ENCODE measurements at places on chromosomes 1 and 21.

DNA sequence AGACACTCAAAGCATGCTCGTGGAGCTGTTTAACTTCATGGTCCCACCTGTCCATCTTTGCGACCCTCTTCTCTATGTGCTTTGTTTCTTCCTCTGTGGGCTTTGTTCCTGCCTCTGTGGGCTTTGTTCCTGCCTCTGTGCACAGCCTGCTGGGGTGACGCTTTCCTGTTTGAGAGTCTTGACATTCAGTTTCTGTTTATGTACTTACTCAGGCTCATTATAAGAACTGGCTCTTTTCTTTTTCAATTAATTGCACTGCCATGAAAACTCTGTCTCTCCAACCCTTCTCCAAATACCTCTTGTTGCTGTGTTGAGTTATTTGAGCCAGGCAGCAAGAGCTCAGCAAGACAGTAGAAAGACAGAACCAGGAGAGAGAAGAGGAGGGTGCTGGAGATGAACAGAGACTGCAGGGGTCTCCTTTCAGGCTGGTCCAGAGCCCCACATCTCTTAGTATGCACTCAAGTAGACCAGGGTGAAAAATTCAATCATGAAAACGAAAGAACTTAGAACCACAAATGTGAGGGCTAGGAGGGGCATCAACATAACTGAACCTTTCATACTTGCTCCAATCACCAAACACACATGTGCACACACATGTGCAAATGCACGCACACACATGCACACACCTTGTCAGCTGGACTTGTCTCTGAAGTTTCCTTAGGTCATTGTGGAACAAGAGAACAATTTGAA is 88.3 kb upstream of the SGIP1 start:
- DNase-seq: peak; percentile 70

DNA sequence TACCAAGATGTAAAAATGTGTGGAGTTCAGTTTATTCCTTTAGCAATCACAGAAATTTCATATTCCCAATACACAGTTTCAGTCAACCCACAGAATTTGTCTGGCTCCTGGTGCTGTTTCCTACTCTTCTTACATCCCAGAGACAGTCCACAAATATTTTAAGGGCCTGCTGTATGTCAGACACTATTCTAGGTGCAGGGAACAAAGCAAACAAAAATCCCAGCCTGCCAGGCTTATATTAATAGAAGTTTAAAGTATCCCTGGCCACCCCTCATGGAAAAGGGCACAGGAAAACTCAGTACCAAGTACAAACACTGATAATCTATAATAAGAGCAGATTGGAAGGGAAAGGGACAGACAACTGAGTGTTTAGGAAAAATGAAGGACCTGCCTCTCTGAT is 194.8 kb downstream of the ZP4 start:
- DNase-seq: no peak

- DNase-seq: no peak
Observed at GRCh38 chr1:221925947-221926346, 184.1 kb upstream of the DUSP10 start.

DNA sequence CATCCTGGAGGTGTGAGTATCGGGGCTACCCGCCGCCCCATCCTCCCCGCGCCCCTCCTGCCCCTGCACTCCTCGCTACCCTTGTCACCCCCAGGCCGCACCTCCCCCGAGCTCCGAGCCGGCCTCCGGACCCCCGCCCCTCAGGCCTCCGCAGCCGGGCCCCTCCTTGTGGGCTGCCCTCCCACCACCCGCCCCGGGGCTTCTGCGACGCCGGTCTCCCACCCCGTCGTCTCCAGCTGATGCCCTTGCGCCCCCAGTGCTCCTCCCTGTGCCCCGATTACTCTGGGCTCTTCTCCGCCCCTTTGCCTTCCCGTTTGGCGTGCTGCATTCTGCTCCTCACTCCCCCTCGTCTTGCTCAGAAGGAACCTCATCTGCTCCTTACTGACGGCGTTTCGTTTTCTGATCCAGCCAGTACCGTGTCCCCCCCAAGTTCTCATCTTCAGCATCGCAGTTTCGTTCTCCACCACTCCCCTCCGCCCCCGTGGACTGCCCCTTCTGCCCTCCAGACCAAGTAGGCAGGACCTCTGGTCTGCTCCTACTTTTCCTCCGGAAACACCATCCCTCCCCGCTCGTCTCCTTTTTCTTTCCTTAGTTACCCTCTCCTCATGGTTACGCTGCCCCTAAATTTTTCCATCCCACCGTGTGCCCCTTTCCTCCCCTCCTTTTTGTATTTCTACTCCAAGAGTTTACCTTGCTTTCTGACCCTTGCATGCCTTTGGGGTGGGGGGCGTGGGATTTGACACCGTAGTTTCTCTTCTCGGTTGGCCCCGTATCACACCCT is 841 bp downstream of the SNX27 start:
- DNase-seq: no peak

- DNase-seq: no peak
Observed at GRCh38 chr1:11071463-11072215, 11.8 kb upstream of the SRM start.

GRCh38 chr1:233394860-233395717 is 67.6 kb downstream of the MAP3K21 start:
- peak; percentile 9 for DNase-seq

DNA sequence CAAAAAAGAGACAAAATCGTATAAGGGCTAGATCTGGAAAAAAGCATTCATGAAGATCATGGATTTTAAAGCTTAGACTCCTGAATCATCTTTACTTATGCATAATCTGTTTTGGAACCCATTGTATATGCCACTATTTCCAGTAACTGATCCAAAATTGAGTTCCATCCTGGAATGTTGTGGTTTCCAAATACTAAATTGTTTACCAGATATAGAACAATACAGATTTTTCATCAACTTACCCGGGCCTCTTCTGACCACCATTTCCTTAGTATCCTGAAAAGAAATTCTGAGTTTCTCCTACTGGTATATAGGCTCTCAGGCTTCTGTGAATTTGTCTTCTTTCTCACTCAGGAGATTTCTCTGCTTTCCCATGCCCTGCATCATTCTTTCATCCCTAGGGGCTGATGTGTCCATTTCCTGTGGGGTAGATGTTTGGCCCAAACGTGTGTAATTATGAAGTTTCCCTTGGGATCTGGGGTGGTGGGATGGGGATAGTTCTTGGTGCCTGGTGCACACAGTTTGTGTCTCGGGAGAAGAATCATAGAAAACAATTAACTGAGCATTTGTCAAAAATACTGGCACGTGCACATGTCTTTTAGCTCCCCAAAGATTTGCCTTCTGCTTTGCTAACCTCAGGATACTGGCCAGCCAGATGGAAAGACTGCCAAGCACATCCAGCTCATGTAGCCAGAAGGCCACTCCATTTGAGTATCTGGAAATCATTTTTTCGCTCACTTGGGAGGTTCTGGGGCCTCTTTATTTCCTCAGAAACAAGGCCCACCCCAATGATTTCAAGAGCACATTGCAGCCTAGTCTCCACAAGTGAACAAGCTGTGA is 127.8 kb downstream of the NTMT2 start:
- no peak for DNase-seq

DNA sequence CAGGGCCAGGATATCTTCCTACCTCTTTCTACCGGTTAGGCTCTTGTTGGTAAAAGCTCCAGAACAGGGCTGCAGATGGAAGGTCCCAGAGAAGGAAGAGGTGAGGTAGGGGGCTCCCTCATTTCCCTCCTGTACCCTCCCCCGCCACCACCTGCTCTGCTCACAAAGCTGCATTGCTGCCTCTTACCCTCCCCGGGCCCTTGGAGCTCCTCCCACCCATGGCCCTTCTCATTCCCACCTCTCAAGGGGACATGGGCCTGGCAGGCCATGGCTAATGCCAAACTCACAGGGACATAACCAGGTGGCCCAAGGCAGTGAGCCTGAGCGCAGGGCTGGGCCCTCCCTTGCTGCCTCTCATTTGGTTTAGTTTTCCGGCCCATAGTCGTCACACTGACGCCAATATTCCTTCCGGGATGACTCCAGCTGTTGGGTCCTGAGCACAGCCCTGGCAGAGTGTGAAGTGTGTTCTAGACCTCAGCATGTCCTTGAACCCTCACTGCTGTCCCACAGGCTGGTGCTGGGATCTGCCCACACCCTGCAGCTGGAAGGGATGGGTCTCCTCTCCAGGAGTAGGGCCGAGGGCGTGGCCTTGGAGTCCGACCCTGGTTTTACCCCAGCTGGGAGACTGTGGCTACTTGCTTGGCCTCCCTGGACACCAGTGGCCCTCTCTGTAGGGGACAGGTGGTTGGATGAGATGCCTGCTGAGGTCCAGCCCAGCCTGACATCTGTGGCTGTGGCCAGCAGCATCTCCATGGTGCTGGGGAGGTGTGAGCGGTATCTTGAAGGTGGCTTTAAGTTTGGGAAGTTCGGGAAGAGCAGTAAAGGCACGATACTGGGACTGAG is 104.6 kb downstream of the ARHGEF10L start:
- no peak for DNase-seq

DNA sequence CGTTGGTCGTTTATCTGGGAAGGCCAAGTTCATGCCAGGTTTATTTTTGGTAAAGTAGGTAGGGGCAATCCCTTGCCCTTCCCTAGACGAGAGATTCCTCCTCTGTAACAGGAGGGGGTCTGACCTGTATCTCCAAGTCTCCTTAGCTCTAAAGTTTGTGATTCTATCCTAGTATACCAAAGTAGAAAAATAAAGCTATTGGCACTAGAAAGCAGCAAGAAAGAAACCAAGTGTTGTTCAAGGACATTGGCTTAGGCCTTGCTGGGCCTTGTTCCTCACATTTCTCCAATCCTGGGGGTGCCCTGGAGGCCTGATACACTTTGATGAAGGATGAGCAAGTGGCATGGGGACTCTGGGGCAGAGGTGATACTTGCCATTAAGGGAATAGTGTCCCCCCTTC is 814 bp downstream of the MTARC2 start:
- DNase-seq: no peak

GRCh38 chr1:19567041-19567440 is 77.1 kb upstream of the NBL1 start:
- DNase-seq: no peak

- no peak for DNase-seq
Observed at GRCh38 chr1:68201546-68202238, 30.6 kb downstream of the WLS start.

DNA sequence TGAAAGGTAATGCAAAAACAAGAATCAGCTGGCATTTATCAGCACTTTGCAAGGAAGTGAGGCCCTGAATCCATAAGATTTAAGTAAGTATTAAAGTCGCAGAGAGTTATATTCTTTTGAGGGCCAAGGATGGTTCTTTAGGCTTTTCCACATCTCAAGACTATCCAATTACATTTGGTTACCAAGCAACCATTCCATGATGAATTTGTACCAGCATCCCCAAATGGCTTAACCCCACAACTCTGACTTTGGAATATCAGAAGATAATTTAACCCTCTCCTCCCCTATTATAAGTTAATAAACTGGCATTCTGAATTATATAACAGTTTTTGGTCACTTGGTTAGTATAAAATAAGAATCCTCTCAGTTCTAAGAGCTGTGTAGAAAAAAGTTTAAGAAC is 2.8 kb downstream of the PHTF1 start:
- DNase-seq: no peak

DNA sequence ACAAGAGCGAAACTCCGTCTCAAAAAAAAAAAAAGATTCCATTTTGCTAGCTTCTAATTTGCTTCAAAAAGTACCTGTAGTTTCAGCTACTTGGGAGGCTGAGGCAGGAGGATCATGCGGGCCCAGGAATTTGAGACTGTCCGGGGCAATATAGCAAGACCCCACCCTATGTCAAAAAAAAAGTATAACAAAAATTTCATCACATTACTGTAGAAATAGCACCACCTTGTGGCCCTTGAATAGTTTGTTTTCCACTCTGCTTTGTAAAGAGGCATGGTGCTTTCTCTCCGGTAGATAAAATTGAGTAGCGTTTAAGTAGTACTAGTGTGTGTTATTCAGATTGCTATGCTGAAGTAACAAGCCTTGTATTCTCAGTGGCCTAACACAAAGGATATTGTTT is 18.2 kb upstream of the MSTO1 start:
- peak; percentile 15 for DNase-seq

DNA sequence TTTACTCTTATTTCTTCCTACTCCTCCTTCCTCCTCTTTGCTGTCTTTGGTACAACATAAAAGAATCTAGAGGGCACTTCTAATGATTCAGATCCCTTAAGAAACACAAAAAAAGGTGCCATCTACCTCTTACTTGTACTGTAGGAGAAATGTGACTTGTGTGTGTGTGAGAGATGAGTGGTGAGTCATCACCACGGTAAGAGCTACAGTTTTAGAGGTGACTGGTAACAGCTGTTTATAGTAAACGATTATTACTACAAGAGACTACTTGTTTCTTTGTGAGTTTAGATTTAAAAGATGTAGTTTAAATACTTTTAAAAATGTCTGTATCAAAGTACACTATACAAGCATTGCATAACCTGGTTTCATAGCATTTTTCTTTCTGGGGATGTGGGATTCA is 40.4 kb downstream of the SLC35D1 start:
- DNase-seq: peak; percentile 14

- DNase-seq: no peak
Observed at GRCh38 chr1:93029317-93029716, 49.8 kb upstream of the MTF2 start.

GRCh38 chr1:234647245-234647644 is 37.3 kb upstream of the IRF2BP2 start:
- no peak for DNase-seq

DNA sequence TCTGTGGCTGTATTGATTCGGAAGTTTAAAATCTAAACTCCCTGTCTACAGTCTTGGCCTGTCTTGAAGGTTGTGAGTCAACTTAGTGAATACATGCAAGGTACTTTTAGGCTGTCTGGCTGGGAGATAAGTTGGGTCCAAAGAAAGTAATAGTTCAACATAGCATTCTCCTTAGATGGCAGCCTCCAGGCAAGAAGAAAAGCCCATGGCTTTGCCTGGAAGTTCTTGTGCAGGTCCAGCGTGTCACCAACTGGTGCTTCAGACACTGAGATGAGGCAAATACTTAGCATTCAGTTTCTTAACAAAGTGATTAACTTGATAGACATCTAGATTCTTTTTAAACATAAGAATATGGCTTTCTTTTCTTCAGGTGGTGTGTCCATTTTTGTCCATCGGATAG is 328.2 kb downstream of the DISC1 start:
- no peak for DNase-seq

Data from stimulated activated CD4-positive, alpha-beta T cell treated with anti-CD3 and anti-CD28 coated beads, Interleukin-15, amount 100 ng/mL, for 24 hours (primary cell).